ENCODE measurements at places on chromosomes 4 and X. TPM values are rescaled to one million over a fixed set of nuclear protein-coding genes. Genes with fewer than 3 reads are reported as not detected.

AASDH gene
- 14.1 TPM for total RNA-seq

UGT2B7 gene
- total RNA-seq: not detected

SMR3B gene
- total RNA-seq: not detected

NAT8L gene
- 0.09 TPM for total RNA-seq

TMEM192 gene
- total RNA-seq: 3.6 TPM

ZCCHC4 gene
- total RNA-seq: 5.8 TPM

DDIT4L gene
- 5.9 TPM for total RNA-seq

GUCY1A1 gene
- total RNA-seq: 0.71 TPM

CD40LG gene
- not detected for total RNA-seq

Data from smooth muscle cell of bladder (primary cell).